Pericardium fibroblast (primary cell): ENCODE measurements at places on chromosomes 6 and 20. TPM values are rescaled to one million over a fixed set of nuclear protein-coding genes. Genes with fewer than 3 reads are reported as not detected.

The PLG gene
- not detected in 2 replicates for total RNA-seq

The OR2H2 gene
- not detected in 2 replicates for total RNA-seq

The EYS gene
- not detected in 2 replicates for total RNA-seq

The PFDN4 gene
- 36.2 and 40.3 TPM in 2 replicates for total RNA-seq

The SLC2A10 gene
- 30.7 and 43.6 TPM in 2 replicates for total RNA-seq

The AURKA gene
- total RNA-seq, result 3.2 and 3.8 TPM in 2 replicates

The TJAP1 gene
- 16.1 and 21.8 TPM in 2 replicates for total RNA-seq

The MANEA gene
- total RNA-seq, result 9.5 and 11.3 TPM in 2 replicates

The HSPA12B gene
- total RNA-seq, result 3.2 and 5.0 TPM in 2 replicates

The TNXB gene
- 108 and 240 TPM in 2 replicates for total RNA-seq

The RNF39 gene
- not detected in 2 replicates for total RNA-seq

The CST9 gene
- total RNA-seq, result not detected in 2 replicates

The MRPS18B gene
- total RNA-seq, result 43.6 and 48.1 TPM in 2 replicates

The FBXO30 gene
- total RNA-seq, result 6.5 and 7.2 TPM in 2 replicates

The MRAP2 gene
- total RNA-seq, result not detected in 2 replicates

The PRDM1 gene
- total RNA-seq, result 0.12 and 0.51 TPM in 2 replicates

The SMIM29 gene
- total RNA-seq, result 27.2 and 30.5 TPM in 2 replicates

The SNAP25 gene
- 0.35 and 2.1 TPM in 2 replicates for total RNA-seq

The GSTA3 gene
- not detected in 2 replicates for total RNA-seq

The JPH2 gene
- 1.4 and 5.3 TPM in 2 replicates for total RNA-seq

The CFAP206 gene
- 0.12 TPM in 1 of 2 replicates, not detected in the other for total RNA-seq

The SPEF1 gene
- 0.23 TPM in 1 of 2 replicates, not detected in the other for total RNA-seq

The NMBR gene
- total RNA-seq, result not detected in 2 replicates

The GID8 gene
- total RNA-seq, result 21.7 and 22.6 TPM in 2 replicates

The LPIN3 gene
- total RNA-seq, result 9.7 and 13.2 TPM in 2 replicates

The GPLD1 gene
- total RNA-seq, result 0.43 TPM in 1 of 2 replicates, not detected in the other

The TBXT gene
- not detected in 2 replicates for total RNA-seq

The TBC1D22B gene
- 2.7 and 4.6 TPM in 2 replicates for total RNA-seq

The PPP1R16B gene
- total RNA-seq, result under 0.01 and 0.60 TPM in 2 replicates

The TSPO2 gene
- total RNA-seq, result not detected in 2 replicates

The CNBD2 gene
- total RNA-seq, result 1.3 and 2.5 TPM in 2 replicates

The METTL24 gene
- total RNA-seq, result not detected in 2 replicates

The GSTA2 gene
- not detected in 2 replicates for total RNA-seq
